NCI-H82 (cell line): ENCODE measurements at places on chromosomes 11 and 22.

GRCh38 chr11:114168691-114169090 is 109.2 kb downstream of the ZBTB16 start:
- DNase-seq = no peak

GRCh38 chr11:104061853-104062521 is 25.5 kb downstream of the DDI1 start:
- DNase-seq = no peak

DNA sequence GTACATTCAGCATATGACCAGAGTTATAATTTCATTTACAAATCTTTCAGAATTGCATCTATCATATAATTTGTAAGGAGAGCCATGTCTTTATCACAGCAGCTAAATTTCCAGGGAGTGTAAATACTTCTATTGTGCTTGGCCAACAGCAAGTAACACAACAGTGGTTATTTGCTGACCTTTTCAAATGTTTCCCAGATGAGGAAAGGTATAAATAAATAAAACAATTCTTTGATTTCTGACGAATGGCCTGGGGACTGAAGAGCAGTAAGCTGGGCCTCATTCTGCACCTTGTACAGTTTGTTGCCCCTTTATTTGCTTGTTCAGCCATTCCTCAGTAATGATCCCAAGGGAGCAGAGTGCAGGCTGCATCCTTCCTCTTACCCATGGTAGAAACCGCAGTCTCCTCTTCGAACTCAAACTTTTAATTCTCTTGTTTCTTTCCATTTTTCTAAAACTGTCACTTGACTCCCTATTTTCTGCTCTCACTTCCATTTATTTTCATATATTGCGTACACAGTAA is 132.8 kb downstream of the DDX10 start:
- DNase-seq = no peak

DNA sequence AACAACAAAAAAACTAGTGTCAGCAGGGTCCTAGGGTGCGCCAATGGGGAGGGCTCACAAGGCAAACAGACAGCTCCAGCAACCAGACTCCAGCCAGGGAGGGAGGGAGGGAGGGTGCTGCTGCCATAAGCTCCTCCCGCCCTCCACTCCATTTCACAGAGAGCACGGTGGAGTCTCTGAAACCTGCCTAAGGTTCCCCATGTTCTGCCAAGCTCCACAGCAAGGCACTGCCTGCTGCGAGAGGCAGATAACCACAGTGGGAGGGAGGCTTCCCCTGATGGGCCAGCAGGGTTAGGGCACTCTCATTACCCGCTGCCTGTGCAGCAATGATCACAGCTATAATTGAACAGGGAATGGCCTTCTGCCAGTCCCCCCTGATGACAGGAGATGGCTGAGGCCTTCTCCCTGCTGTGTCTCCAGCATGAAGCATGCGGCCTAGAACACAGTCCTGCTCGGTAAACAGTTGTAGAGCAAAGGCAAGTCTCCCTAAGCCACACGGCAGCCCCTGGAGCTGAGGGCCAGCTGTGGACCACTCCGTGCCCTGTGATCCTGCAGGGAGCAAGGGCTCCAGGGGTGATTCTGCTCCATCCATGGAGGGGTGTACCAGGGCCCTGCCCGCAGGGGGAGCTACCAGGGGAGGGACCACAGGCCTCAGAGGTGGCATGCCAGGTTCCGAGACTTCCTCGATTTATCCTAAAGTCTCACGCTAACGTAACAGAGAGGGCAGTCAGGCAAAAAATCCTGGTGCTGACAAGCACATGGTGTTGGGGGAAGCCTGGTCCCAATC is 42.9 kb downstream of the PC start:
- DNase-seq = no peak

DNA sequence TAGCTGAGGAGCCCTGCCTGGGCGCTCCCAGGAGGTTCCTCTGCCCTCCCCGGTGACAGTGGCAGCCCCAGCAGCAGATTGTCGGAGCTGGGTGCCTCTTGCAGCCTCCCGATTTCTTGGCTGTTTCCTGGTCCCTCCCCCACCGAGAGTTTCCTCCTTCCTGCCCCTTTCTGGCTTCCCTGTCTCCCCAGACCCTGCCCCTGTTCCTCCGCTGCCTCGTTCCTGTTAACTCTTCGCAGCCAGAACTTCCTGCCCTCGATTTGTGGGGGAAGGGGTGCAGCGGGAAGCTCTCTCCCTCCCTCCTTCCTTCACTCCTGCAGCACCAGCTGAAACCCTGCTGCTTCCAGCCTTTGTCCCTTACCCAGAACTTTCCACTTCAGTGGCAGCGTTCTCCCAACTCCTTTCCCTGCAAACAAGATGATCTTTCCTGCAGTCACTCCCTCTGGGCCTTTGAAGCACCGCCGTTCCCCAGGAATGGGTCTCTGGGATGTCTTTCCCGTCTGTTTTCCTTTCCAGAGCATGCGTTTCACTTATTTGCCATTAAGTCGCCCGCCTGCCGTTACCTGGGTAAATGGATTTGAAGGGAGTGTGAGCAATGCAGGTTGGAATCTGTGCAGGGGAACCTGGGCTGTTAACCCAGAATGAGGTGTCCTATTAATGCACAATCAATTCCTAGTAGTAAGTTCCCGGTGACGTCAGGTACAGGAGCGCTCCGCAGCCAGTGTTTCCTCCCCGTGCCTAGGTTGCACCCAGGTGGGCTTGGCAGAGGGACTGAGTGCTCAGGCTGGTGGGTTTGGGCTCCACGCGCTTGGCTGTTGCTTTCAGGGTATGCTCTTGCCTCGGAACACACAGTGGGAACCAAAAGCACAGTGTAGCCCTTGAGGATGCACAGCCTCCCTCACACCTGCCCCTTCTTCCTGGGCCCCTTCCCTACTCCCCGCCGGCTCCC is 4.3 kb downstream of the GRK2 start:
- DNase-seq = no peak

GRCh38 chr11:86547727-86548126 is 124.7 kb downstream of the ME3 start:
- DNase-seq = no peak

DNA sequence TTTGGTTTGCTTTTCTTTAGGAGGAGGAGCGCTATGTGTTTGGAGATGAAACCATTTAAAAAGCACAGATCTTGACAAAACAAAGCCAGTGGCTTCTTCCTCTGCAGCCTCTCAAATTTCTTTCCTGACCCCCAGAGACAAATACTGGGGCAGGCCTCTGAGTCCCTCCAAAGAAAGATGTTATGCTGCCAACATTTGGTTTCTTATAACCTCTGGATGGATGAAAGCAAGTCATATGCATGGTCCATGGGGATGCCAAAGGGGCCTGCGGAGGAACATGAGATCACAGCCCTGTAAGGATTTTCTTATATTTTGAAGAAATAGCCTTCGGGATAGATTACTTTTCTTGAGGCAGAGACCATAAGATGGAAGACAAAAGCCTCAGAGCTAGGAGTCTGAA is 179.1 kb downstream of the TENM4 start:
- no peak for DNase-seq

GRCh38 chr11:110148775-110149744 is 55.9 kb downstream of the ZC3H12C start:
- DNase-seq = no peak

DNA sequence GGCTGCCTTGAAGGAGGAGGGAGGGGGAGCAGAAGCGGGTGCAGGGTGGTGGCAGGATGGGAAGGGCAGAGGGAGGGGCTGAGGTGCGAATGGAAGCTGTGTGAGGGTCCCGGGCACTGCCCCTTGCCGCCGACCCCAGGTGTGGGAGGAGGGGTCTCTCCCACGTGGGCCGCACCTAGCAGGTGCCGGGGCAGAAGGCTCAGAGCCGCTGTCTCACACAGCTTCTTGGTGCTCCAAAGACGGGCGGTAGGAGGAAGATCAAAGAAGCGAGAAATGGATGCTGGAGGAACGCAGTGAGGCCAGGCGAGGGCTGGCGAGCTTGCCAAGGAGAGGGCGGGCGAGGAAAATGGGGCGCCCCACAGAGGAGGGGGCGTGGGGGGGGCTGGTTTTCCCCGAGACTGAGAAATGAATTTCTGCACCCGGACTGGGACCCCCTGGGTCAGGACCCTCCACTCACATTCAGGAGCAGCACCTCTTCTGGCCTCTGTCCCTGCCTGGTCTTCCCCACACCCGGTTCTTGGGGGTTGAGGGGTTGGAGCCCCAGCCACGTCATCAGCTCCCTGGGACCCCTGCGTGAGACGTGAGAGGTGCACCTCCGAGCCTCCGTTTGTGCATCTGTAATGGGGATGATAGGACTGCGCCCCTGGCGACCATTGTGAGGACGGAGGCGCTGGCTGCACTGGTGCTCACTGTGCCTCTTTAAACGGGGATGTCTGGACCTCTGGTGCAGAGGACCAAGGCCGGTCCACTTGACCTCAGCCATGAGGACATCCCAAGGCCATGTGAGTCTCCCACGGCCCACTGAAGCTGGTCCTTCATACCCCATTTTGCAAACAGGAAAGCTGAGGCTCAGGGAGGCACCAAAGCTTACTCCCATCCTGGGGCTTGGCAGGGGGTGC is 16.8 kb downstream of the LSP1 start:
- peak; percentile 32 for DNase-seq

DNA sequence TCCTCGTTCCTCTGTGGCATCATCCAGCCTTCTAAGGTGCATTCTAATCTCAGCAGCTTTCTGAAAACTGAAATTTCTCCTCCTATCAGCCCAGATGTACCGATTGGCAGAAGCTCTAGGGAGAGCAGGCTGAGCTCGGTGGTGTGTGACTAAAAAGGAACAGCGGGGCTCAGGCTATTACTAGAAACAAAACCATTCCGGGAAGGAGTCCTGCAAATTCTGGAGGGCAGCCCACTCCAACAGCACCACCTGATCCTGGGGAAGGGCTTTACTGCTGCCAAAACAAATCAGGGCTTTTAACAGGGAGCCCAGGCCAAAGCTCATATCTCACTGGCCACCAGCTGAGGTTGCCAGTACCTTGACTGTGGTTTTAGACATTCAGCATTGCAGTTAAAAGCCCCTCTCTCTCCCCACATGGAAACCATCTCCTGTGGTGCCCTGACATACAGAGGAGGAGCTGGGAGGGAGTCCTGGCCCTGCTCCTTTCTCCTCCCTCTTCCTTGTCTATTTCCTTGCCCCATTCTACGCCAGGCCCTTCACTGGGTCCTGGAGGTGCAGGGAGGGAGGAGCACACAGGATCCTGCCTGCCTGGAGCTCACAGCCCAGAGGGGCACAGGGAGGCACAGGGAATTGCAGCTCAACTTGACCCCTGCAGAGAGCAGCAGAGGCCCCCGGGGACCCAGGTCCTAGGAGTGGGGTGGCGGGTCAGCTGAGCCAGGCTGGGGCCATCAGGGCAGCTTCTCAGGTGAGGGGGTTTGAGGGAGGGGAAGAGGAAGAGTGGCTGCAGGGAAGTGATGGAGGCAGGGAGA is 889 bp downstream of the PLAAT4 start:
- no peak for DNase-seq

GRCh38 chr11:18191376-18191775 is 18.7 kb downstream of the MRGPRX4 start:
- no peak for DNase-seq

GRCh38 chr22:50522806-50523438 is 2.5 kb downstream of the SCO2 start:
- DNase-seq = no peak
